Activated CD4-positive, alpha-beta T cell treated with anti-CD3 and anti-CD28 coated beads, Interleukin-2, amount 50 U/mL, for 4 hours (primary cell): ENCODE measurements at places on chromosomes 4 and X.

DNA sequence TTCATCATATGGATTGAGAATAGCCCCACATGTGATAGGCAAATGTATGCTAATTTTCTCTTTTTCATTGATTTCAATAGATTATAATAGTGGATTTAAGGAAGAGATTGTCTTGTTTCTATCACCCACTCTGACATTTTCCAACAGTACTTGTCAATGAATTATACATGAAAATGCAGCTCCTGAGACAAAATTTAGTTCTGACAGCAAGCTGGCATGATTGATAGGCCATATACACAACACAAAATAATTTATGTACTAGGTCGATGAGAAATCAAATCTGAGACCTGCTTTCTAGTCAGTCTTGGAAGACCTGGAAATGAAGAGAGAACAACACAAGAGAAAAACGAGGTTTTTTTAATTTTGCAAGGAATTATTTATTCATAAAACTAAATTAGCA lies 118.0 kb upstream of the MYOZ2 start:
- no peak for DNase-seq

GRCh38 chr4:79561751-79562150 lies 153.7 kb upstream of the GK2 start:
- DNase-seq = no peak

DNA sequence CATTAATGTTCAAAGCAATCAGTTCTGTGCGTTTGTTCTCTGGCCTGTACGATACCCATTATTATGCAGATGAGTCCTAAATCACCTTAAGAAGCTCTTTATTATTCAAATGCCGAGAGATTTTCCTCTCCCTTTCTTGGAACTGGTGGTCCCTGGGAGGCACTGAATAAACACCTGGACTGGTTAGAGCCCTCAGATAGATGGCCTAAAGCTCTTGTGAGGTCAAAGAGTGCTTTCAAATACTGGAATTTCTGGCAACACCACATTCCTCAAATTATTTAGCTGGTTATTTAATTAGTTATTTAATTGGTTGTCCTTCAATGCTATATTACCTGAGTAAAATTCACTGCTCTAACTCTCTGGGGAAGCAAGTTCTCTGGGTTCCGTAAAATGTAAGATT lies 3.0 kb downstream of the ARHGEF38 start:
- no peak for DNase-seq

DNA sequence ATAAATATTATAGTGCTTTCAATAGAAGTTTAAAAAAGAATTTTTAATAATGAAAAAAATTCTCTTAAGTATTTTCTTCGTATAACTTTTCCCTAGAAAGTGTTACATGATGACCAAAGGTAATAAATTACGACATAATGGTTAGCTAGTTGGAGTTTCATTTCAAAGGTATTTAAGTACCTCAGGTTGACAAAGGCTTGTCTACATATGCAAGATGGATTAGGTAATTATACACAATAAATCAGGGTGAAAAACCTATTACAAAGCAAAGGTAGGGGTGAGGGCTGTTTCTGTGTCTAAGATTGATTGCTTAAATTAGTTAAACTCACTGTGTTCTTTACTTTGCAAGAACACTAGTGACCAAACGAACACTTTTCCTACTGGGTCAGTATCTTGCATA lies 508.5 kb upstream of the FAT1 start:
- DNase-seq = no peak

DNA sequence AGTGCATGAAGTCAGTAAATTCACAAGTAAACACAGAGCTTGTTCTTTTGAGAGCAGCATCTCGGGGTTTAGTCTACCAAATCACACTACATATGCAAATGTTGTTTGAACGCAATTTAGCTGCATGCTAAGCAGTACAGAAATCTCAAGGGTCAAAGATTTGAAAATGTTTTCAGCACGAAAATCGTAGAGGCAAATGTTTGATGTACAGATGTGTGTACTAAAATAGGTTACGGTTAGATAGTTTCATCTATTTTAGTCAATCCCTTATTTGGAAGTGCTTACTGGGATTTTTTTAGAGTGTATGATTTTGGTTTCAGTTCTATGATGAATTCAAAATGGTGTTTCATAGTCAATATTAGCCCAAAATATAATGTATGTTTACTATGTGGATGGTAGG lies 1928.2 kb upstream of the TENM3 start:
- no peak for DNase-seq

GRCh38 chrX:109872021-109872732 lies 130.7 kb upstream of the TMEM164 start:
- no peak for DNase-seq
